Tongue (tissue), 3 donors: ENCODE measurements at places on chromosomes 3 and 15. TPM values are rescaled to one million over a fixed set of nuclear protein-coding genes. Genes with fewer than 3 reads are reported as not detected.
A peak's percentile ranks its signal among the peaks of the same experiment; 100 is the strongest.

Gene CCR3
- total RNA-seq = 0.51 TPM

Gene IL12A
- total RNA-seq = 0.62 TPM

Gene IL17RB
- total RNA-seq = 1.0 TPM

Gene AGBL1
- total RNA-seq = 77.9 TPM

DNA sequence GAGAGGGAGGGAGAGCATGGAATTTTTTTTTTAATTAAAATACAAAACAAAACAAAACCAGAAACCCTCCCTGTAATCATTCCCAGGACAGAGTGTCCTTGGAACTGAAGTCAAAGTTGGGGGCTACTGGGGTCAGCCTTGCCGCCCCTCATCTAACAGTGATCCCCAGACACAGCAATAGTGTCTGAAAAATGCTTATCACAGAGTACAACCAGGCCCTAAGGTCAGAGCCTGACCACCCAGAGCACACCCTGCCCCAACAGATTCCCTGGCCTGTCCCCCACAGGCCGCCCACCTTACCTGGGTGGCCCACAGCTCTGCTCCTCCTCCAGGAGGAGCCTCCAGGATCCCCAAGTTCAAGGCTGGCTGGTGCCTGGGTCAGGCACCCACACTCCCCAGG lies 101.6 kb upstream of the LINGO1 start:
- DNase-seq = no peak

GRCh38 chr15:81155375-81156218 lies 21.5 kb downstream of the CFAP161 start:
- DNase-seq = peak; percentile 72

DNA sequence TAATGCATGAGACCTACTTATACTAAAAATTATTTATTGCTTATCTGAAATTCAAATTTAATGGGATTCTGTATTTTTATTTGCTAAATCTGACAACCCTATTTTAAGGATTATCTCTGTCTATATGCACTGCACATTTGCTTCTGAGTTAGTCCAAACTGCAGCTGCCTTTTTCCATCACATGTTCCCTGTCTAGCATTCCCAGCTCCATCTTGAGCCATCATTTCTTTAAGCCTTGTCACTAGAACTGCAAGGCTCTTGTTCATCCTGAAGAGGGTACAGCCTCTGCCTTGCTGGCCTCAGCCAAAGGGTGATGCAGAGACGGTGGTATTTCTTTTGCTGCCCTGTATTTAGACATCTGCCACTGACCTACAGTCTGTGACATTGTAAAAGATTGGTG lies 125.8 kb upstream of the STT3B start:
- peak; percentile 73 for DNase-seq

DNA sequence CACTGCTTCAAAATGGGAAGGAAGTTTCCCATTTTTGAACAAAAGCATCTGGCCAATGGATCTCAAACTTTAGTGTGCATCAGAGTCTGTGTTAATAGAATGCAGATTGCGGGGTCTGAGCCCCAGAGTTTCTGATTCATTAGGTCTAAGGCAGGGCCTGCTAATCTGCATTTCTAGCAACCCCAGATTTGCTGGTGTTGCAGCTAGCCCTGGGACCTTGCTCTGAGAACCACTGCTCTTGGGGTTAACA lies 30.7 kb upstream of the USP3 start:
- no peak for DNase-seq

DNA sequence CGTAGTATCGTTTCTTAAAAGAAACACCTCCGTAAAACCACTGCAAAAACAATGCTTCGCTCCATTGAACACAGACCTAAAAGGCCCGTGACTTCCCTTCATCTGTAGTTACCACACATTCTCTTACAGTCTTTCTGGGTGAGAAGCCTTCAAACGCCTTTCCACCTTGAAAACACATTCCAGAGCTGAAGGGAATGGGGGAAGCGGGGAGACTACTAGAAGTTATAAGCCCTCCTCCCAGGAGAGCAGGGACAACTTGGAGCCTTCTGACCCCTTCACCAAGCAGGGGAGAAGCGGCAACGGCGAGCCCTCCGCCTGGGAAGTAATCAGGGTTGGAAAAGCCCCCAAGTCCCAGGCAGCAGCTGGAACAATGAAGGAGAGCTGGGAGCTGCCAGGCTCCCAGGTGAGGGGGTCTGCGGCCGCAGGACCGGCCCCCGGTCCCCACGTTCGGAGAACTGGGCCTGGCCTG lies 461 bp downstream of the SECISBP2L start:
- peak; percentile 63 for DNase-seq
